Retina (tissue), 1 donor: ENCODE measurements at places on chromosomes 11 and 22.
A peak's percentile ranks its signal among the peaks of the same experiment; 100 is the strongest.

- no peak for DNase-seq
Observed at GRCh38 chr11:111947143-111947542, 10.0 kb downstream of the DIXDC1 start.

DNA sequence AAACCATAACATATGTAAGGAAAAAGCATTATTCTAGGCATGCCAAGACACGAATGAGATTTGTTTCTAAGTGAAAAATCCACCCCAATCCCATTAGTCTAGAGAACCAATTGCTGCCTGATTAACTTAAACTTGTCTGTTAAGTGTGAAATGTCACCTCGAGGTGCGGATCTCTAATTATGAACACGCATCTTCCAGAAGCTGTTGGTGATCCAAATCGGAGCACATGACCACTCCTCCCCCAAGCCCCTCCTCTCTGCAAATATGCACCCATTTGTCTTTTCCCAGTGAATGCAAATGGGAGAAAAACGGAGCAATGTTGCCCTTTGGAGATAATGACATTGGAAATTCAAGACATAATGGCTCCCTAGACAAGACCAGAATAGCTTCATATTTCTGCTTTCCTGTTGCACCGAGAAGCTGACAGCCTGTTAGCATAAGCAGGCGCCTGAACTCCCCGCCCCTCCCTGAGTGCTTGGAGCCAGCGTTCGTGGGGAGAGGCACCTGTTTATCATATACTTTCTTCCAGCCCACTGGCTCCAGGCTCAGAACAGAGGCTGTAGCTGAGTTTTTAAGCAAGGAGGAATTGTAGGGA, 6.0 kb upstream of the FXYD6 start:
- DNase-seq, result no peak

DNA sequence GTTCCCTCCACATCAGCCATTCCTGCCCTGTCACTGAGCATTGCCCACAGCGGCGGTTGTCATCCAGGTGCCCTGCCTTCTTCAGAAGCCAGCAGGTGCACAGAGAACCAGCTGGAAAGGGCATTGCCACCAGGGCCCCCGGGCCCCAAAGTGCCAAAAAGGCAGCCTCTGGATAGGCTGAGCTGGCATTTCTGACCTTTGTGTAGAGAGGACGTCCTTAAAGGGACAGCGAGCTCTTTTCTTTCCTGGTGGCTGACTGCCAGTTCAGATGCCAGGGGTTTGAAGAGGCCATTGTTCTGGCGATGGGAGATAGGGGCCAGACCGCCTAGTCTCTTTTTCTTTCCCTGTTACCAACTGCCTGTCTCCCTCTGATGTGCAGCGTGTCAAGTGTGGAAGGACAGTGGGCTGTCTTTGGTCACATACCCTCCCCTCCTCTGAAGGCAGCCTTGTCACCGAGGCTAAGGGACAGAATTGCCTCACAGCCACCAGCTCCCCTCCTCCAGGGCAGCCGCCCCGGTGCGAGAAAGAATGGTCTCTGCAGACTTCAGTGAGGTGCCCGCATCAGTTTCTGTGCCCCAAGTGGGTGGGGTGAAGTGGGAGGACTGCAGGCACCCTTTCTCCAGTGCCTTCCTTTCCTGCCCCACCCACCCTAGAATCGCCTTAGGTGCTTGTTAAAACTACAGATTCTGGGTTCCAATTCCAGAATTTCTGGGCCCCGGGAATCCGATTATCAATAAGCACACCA, 109.6 kb downstream of the SCN3B start:
- DNase-seq, result no peak

DNA sequence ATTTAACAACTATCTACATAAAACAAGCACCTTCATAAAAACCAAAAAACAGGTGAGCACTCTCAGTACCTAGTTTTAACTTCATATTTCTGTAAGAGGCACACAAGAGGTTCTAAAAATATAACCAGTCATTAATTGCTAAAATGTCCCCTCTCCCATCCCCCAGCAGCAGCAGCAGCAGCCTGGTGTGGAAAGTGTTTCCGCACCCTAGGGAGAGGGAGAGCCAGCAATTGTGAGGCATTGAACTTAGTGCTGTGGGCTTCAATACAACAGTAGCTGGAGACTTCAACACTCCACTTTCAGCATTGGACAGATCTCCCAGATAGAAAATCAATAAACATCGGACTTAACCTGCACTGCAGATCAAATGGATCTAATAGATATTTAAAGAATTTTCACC, 1158.5 kb downstream of the JRKL start:
- peak; percentile 5 for DNase-seq

DNA sequence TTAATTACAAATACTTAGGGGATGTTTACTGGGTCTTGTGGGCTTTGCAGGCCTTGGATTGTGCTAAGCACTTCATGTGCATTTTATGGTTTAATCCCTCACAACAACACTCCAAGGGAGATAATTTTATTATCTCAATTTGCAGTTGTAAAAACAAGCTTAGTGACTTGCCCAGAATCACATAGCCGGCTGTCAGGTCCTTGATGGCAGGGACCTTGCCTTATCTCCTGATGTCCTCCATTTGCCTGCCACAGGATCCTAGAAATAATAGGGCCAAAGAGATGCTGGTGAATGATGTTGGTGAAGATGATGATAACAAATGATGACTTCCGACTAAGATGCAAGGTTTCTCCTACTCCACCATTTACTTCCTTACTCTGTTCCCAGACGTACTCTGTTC, 385.4 kb downstream of the TMEM135 start:
- DNase-seq, result no peak

DNA sequence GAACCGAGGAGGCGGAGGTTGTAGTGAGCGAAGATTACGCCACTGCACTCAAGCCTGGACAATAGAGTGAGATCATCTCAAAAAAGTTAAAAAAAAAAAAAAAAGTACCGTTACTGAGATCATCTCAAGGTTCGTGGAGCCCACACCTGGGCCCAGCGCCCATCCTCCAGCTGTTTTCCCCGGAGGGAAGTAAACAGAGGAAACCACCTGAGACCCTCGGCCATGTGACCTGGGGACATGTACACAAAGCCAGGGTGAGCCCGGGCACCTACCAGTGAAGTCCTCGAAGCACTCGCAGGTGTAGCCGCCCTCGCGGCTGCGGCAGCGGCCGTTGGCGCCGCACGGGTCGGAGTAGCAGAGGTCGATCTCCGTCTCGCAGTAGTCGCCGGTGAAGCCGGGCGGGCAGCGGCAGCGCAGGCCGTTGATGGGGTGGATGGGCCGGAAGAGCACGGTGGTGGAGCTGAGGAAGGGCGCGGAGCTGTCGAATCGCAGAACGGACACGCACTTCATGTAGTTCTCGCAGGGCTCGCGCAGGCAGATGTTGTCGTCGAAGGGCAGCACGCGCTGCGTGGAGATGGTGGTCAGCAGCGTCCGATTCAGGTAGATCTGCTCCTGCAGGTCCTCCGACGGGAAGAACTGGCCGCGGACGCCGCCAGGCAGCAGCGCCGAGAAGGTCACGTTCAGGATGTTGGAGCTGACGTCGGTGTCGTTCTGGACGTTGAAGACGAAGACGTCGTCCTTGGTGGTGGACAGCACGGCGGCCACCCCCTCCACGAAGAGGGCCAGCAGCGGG, 73.8 kb downstream of the CELSR1 start:
- DNase-seq, result no peak

- DNase-seq, result no peak
Observed at GRCh38 chr22:44357296-44357965, 44.7 kb upstream of the SHISAL1 start.

DNA sequence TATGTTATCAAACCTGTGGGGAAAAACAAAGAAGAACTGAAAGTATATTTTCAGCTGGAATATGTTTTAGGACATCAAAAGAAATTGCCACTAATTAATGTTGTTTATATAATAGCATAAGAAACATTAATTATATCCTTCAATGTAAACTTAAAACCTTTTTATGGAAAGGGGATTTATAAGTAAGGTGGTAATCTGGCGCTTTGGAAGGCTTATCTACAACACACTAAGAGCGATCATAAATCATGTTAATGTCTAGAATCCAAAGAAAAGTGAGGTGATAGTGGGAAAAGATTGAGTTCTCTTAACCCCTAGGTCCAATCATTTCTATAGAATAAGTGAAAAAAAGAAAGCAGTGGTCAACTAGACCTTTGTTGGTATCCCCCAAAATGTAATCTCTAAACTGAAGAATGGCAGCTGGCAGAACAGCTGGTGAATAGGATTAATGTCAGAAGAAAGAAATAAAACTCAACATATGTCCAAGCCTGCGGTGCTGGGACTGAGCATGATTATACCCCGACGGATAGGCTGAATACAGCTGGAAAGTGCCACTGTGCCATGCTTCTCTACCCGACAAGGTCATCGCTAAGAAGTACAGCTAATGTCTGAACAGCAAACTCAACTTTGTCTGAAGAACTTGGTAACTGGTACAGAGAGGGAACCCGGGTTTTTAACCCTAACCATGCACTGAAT, 64.0 kb downstream of the SOX6 start:
- no peak for DNase-seq

DNA sequence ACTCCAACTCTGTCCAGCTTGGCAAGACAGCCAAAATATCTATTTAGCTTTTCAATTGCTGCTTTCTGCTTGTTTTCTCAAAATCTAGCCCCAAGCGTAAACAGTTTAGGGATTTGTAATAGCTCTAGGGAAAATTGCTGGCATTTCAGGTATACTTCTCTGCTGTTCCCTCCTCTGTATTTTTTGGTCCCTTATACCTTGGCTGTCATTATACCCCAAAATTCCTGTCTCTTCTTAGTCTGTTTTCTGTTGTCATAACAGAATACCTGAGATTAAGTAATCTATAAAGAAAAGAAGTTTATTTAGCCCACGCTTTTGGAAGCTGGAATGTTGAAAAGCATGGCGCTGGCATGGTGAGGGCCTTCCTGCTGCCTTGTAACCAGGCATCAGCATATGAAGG, 23.5 kb downstream of the MCAM start:
- no peak for DNase-seq

DNA sequence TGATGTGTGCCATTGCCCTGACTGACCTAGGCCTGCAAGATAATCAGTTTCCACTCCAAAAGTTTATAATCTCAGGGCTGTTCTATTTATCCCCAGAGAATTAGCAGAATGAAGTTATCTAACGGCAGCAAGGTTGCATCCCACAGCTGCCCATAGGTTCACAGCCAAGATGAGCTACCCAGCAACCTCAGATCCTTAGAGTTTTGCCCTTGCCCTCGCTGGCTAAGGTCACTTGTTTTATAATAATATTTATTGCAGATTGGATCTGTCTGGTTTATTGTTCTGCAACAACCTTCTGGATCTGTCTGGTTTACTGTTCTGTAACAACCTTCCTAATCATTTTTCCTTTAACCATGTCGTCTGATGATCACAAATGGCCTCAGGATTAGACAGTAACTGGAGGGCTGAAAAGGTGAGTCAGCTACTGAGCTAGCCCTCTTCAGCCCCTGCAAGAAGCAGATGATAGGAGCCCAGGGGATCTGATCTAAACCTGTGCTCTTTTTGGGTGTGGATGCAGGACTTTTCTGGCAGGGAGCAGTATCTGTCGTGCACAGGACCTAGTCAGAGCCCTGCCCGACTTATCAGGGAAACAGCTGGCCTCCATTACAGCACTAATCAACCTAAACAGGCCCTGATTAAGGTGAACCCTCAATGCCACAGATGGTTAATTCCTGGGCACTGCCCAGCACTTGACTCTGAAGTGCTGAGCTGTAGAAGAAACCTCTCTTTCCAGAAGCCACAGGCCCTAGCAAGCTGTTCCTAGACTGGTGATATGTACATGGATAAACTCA, 642.9 kb upstream of the KIRREL3 start:
- no peak for DNase-seq

GRCh38 chr11:92423115-92424034, 198.8 kb downstream of the FAT3 start:
- DNase-seq, result no peak

- DNase-seq, result no peak
Observed at GRCh38 chr11:115148691-115149090, 355.5 kb downstream of the CADM1 start.

- no peak for DNase-seq
Observed at GRCh38 chr22:49152127-49152938, 675.3 kb downstream of the BRD1 start.

DNA sequence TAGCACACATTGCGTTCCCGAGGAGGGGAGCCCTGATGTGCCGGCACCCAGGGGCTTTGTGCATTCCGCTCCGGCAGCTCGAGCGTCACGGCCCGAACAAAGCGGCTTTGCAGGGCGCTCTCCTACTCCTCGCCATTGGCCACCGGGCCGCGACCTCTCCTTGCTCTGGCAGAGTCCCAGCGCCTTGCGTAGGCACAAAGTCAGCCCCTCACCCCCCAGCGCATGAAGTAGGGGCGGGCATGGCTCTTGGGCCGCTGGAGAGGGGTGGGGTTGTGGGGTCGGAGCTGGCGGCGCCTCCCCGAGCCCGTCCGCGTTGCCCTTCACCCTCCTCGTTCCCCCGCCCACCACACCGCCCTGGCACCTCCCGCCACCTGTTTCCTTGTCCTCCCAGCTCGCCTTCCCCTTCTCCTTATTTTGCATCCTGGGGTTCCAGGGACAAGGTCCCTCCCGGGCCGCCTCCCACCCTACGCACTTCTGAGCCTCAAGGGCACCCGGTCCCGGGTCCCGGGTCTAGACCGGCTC, 753 bp upstream of the PPARA start:
- DNase-seq, result peak; percentile 71

DNA sequence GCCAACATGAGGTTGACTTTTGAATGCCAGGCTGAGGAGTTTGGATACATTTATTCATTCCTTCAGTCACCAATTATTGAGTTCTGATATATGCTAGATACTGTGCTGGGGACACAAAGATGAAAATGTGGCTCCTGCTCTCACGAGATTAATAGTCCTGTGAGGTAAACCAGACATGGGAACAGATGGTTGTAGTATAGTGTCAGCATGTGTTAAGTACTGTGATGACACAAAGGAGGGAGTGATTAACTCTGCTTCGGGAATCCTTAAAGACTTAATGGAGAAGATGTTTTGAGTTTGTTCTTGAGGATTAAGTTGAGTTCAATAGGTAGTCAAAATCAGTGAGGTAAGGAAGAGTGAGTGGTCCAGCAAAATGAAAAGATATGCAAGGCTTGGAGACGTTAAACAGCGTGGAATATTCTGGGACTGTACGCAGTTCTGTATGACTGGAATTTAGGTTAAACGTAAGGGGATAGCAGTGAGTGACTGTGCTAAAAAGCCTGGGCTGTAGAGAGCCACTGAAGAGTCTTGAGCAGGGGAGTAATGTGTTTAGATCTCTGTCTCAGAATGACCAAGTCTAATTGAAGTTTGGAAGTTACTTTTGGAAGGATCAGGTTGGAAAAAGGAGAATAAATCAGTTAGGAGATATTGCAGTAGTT, 11.8 kb downstream of the RNF121 start:
- DNase-seq, result peak; percentile 5

- DNase-seq, result peak; percentile 16
Observed at GRCh38 chr11:3056296-3057068, 741 bp downstream of the CARS1 start.

DNA sequence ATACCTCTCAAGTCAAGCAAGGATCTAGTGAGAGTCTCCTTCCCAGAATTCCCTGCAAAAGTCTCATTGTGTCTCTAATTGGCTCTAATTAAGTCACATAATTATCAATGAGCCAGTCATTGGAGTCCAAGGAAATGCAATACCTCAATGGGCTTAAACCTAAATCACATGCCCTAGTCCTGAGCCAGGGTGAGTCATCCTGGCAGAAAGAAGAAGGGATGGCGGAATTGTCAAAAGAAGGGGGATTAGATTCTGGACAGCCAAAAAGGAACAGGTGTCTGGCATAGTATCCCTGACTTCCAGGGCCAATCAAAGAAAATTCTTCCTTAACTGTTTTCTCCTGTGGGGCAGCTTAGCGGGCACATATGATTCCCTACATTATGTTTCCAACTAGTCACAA, 25.1 kb upstream of the LDLRAD3 start:
- no peak for DNase-seq

GRCh38 chr11:20154381-20154780, 5.9 kb downstream of the DBX1 start:
- DNase-seq, result no peak

GRCh38 chr22:36871669-36872081, 10.9 kb downstream of the NCF4 start:
- DNase-seq, result no peak
